ENCODE measurements at places on chromosomes 4 and X.

DNA sequence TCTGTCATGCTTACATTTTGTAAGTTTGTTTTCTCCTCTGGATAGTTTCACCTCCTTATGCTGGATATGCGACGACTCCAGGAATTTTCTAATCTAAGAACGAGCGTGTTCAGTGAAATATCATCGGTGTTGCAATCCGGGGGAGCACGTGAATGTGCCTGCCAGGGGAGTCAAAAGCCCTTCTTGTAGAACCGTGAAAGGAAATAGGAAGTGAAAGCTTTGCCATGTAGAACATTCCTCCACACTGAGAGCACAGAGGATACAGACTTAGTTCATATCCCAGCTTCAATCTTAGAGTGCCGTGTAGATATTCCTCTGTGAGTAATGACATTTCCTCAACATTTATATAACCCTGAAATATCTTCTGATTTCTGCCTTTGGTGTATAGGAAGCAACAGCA is 121.2 kb downstream of the VEGFC start:
- DNase-seq: no peak

DNA sequence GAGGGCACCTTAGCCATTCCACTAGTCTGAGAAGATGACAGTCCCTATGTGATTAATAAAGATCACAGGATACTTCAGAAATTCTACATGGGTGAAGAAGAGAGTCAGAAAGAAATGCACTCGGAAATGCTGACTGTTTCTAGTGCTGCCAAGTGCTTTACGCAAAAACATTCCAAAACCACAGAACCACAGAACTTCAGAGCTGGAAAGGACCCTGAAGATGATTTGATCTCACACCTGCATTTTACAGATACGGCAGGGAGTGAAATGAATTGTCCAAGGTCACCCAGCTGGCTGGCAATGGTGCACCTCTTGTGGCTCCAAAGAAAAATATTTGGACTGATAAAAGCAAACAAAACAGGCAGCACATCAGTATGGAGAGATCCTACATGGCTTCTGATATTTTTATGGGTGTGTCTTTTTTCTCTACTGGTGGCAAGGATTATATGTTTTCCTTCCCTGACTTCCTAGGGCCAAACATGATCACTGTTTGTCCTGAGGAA is 115.9 kb downstream of the MAML3 start:
- no peak for DNase-seq

DNA sequence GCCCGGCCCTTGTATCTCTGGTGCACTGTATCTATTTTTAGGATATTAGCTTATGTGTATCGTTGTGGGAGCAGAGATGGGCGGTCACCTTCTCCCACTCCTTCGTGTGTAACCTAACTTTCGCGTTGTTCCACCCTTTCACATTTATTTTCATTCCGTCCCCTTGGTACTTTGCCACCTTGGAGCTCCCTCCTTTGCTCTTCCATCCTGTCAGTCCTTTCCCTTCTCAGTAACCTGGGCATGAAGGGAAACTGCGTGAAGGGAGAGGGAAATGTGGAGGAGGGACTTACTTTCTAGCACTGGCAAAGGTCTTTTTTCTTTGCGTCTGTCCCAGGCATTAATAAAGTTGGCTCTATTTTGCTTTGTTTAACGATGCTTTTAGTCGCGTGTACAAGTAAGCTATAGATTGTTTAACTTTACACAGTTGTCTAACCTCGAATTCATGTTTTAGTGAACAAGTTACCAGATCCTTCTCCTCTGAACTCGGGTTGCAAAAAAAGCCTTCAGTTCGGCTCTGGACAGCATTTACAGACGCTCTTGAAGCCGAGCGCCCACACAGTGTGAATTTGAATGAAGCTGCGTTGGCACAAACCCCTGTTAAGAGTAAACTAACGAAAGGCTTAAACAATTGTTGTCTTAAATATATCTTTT is 3.9 kb downstream of the PCDH10 start:
- no peak for DNase-seq

GRCh38 chrX:42803320-42803719 is 25.4 kb upstream of the PPP1R2C start:
- no peak for DNase-seq

DNA sequence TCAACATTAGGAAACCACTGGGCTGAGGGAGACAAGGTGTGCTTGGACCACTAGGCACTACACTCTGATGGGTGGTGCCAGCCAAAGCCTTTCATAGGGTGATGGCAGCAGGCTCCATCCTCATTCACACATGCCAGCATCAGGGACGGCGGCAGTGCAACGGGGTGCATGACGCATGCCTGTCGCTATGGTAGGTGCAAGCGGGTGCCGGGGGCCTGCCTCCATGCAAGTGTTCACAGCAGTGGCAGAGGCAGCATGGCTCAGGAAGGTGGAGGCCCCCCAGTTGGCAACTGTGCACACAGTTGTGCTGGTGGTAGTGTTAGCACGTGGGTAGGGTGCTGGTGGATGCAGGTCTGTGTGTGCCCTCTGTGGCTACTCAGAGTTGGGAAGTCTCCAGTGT is 184.1 kb downstream of the RELL1 start:
- DNase-seq: no peak

GRCh38 chr4:3485886-3486540 is 22.9 kb downstream of the DOK7 start:
- DNase-seq: no peak

GRCh38 chr4:59823311-59823710 is 1376.8 kb upstream of the ADGRL3 start:
- no peak for DNase-seq

DNA sequence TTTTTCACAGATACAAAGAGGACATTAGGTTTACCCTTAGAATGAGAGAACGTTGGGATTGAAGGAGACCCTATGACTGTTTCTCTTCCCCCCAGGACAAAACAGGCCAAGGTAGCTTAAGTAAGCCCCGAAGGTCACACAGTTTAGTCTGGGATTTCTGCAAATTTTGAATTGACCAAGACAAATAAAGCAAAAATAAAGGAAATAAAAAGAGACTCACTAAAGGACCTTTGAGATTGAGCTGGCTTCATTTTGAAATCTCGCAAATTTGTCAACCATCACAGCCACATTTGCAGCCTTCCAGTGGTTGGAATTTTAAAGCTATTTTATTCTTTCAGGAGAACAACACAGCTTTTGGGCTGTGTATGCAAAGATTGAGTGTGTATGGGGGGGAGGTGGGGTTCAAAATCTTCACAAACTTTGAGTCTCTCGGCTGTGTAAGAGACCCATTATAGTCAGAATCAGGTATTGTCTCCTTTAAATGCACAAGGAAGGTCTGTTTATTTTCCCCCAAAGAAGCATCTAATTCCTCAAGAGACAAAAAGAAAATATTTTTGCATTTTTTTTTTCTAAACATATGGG is 4.2 kb downstream of the TMSB4X start:
- DNase-seq: no peak

DNA sequence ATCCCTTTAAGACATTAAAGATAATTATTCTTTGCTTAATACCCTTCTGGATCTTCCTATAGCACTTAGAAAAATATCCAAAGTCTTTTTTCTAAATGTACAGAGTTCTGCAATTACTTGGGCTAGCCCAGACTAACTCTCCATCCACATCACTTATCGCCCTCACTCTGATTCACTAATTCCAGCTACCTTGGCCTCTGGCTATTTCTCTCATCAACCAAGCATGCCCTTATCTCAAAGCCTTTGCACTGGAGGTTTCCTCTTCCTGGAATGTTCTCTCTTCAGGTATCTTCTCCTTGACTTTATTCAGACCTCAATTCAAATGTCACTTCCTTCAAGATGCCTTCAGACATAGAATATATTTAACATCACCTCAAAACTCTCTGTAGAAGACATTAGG is 345.1 kb upstream of the SMIM31 start:
- DNase-seq: no peak

DNA sequence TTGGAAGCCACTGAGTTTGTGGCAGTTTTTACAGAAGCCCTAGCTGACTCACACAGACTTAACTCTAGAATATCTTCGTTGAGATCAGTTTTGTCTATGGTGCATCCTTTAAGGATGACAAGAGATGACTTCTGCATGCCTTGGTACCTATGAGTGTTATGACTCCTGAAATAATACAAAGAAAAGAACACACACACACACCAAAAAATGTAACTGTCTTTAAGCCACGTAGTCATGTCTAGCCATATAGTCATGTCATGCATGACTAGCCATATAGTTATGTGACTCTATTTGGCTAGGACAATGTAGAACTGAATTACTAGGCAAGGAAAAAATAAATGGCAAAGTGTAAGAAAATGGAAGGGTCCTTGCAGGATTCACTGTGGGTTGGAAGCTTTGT is 447.8 kb downstream of the NLGN4X start:
- no peak for DNase-seq

DNA sequence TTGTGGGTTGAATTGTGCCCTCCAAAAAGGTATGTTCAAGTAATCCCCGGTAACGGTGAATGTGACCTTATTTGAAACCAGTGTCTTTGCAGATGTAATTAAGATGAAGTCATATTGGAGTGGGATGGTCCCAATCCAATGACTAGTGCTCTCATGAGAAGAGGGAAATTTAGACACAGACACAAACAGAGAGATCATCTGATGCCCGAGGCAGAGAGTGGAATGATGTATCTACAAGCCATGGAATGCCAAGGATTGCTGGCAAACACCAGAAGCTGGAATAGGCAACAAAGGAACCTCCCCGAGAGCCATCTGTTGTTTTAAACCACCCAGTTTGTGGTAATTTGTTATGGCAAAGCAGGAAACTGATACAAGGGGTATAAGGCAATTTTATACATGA is 35.1 kb downstream of the RPS6KA3 start:
- DNase-seq: no peak

DNA sequence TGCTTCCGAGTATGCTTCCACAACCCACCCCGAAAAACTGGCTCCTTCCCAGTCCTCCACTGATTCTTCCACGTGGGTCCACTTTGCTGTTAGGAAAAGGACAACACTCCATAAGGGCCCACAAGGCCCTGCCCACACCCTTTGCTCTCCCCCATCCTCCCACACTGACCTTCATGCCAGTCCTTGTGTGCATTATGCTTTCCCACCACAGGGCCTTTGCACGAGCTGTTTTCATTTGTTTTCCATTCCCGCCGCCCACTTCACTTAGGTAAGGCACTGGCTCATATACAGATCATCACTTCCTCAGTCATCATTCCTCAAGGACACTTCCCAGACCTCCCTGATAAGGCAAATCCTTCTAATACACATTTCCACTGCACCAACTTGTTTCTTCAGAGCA is 16.8 kb upstream of the SEL1L3 start:
- DNase-seq: no peak

DNA sequence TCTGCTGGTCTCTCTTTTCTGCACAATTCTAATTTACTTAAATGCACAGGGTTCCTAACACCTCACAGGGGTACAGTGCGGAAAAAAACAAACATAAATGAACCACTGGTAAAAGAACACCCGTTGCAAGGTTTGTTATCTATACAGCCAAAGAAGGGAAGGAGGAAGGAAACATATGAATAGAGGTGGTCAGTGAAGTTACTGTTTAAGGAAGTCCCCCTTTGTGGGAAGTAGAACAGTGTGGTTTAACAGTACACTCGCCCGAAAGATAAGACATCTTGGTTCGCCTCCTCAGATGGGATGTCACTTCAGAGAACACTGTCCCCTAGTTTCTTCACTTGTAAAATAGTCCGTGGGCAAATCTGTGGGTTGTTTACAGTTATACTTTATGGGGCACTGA is 57.5 kb downstream of the TEC start:
- no peak for DNase-seq

GRCh38 chr4:46954643-46955042 is 38.7 kb downstream of the GABRA4 start:
- DNase-seq: no peak

- DNase-seq: no peak
Observed at GRCh38 chr4:25922812-25923369, 8.9 kb downstream of the SMIM20 start.

- DNase-seq: peak; percentile 66
Observed at GRCh38 chr4:15003401-15003890, 1.2 kb downstream of the CPEB2 start.

GRCh38 chrX:46626566-46626965 is 53.0 kb downstream of the CHST7 start:
- DNase-seq: no peak

GRCh38 chrX:105315248-105315647 is 94.8 kb upstream of the TEX13A start:
- no peak for DNase-seq

DNA sequence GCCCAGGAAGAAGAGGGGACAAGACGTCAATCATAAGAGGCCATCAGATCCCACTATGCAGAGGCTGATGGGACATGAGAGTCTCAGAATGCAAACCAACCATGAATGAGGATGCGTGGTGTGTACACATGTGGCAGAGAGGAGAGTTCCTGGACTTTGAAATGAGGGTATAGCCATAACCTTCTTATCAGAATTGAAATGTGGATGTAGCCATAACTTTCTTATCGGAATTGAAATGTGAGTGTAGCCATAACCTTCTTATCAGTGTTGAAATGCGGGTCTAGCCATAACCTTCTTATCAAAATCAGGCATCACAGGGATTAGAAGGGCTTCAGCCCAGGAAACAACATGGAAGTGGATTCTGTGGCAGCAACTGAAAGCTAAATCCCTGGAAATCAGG is 415.5 kb upstream of the FAT1 start:
- DNase-seq: no peak

DNA sequence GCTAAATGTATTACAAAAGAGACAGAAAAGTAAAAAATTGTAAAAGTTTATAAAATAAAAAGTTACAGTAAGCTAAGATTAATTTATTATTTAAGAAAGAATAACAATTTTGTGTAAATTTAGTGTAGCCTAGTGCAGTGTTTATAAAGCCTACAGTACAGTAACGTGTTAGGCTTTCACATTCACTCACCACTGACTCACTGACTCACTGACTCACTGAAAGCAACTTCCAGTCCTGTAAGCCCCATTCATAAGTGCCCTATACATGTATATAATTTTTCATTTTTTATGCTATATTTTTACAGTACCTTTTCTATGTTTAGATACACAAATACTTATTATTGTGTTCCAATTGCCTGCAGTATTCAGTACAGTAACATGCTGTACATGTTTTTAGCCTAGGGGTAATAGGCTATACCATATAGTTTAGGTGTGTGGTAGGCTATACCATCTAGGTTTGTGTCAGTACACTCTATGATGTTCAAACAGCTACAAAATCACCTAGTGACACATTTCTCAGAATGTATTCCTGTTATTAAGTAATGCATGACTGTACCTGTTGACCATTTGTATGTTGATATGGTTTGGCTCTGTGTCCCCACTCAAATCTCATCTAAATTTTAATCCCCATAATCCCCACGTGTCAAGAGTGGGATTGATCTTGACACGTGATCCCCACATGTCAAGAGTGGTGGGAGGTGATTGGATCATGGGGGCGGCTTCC is 57.9 kb downstream of the CFAP299 start:
- DNase-seq: no peak

DNA sequence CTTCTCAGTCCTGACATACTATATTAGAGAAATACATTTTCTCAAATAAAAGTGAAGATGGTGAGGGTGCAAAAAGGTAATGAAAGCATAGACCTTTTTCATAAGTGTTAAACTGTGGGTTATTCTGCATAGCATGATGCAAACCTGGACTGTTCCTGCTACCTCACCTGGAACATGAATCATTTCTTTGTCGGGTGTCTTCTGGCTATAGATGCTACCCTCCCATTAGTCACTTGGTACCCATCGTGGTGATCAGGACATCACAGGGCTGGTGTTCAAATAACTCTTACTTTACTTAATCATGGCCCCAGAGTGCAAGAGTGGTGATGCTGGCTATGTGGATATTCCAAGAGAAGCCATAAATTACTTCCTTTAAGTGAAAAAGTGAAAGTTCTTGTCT is 264.7 kb upstream of the AGA start:
- DNase-seq: no peak
